Inflammatory macrophage treated with lipopolysaccharide for 4 hours (primary cell): ENCODE measurements at places on chromosomes 13 and 19.

DNA sequence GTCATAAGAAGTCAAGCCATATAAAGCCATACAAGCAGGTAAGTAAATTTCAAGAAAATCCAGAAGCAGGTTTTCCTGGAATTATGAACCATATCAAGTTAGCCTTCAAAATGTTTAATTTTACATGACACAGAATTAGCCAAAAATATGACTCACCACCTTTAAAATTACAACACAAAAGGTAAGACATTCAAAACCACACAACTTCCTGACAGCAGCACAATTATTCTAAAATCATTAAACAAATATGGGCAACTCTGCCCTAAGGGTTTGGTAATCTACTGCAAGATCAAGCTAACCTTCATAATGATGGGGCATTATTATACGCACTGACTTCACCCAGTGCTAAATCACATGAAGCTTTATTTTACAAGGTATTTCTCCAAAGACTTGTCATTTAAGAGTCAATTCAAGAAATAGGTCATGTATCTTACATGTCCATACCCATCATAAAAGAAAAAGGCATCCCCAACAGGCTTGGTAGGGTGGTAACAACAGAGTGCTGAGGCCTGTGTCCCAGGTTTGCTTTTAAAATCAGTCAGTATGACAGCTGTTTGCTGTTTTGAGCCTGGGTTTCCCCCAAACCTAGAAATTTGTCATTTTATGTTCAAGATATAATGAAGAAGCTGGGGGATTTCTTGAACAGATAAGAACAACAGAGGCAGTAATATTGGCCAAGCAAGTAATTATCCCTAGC lies 15.2 kb downstream of the RCBTB1 start:
- no peak for DNase-seq

- peak; percentile 13 for DNase-seq
Observed at GRCh38 chr19:8642561-8642960, 12.1 kb downstream of the NFILZ start.

GRCh38 chr13:50594276-50595051 lies 249.0 kb downstream of the DLEU7 start:
- no peak for DNase-seq

- DNase-seq = no peak
Observed at GRCh38 chr13:43935878-43936277, 56.2 kb downstream of the LACC1 start.

DNA sequence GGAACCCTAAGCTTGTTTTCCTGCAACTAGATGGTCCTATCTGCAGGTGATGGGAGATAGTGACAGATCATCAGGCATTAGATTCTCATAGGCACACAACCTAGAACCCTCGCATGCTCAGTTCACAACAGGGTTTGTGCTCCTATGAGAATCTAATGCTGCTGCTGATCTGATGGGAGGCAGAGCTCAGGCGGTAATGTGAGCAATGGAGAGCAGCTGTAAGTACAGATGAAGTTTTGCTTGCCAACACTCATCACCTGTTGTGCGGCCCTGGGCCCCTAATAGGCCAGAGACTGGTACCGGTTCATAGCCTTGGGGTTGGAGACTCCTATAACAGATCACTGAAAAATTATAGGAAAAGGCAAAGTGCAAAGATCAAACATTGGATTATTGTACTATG lies 267.2 kb downstream of the PCDH9 start:
- no peak for DNase-seq

DNA sequence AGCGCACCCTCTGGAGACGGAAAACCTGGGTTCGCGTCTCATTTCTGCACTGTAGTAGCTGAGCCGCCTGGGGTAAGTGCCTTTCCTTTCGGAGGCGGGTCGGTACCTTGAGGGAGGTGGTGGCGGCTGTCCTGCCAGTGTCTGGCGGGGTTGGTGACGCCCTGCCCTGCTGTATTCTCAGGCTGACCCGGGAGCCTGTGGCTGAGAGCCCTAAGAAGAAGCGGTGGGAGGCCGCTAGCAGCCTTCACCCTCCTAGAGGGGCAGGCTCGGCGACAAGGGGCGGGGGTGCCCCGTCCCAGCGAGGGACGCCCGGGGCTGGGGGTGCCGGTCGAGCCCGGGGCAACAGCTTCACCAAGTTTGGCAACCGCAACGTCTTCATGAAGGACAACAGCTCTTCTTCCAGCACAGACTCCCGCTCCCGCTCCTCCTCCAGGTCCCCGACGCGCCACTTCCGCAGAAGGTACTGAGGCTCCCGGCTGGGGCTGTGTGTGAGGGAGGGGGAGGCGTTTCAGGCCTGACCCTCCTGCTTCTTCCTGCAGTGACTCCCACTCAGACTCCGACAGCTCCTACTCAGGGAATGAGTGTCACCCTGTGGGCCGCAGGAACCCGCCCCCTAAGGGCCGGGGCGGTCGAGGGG lies 6.9 kb downstream of the LENG8 start:
- DNase-seq = no peak

DNA sequence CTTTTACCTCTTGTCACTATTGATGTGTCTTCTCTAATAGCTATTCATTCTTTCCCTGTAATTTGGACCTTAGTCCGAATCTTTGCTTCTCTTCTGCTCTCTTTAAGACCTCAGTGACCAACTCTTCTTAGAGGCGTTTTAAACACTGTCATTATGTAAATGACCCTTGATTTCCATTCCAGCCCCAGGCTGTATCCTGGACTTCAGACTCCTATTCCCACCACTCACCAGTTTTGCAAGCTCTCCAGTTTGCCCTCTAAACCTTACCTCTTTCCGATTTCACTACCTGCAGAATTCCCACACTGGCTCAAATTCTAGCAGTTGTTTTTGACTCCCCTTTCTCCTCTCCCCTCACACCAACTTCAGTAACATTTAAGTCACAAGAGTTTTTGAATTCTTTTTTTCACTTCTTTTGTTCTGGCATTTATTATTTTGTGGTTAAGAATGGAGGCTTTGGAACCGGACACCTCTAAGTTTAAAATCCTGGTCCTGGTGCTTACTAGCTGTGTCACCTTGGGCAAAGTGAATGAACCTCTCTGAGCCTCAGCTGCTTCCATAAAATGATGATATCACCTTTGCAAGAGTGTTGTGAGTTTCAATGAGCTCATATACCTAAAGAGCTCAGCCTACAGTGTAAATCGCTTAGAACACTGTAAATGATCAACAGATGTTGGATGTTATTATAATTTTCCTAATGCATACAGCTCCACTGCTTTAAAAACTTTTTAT lies 13.6 kb upstream of the HMGB1 start:
- DNase-seq = no peak
